ENCODE measurements at places on chromosomes 2 and 18. TPM values are rescaled to one million over a fixed set of nuclear protein-coding genes. Genes with fewer than 3 reads are reported as not detected.
A peak's percentile ranks its signal among the peaks of the same experiment; 100 is the strongest.

DNA sequence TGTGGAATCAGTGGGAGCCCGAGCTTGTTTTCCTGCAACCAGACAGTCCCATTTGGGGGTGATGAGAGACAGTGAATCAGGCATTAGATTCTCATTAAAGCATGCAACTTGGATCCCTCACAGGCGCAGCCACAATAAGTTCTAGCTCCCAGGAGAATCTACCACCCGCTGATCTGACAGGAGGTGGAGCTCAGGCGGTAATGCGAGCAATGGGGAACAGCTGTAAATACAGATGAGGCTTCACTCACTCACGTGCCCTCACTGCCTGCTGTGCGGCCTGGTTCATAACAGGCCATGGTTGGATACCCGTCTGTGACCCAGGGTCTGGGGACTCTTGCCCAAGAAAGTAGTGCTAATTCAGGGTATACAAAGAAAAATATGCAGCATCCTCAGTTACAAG, 144.8 kb upstream of the RGPD4 start:
- DNase-seq = peak; percentile 74
- H3K4me3 ChIP-seq = no peak overlapping the region
- H3K4me1 ChIP-seq = no peaks in the 10 kb centered on the region
- H3K36me3 ChIP-seq = no peaks in the 10 kb centered on the region
- no peaks in the 10 kb centered on the region for H3K27me3 ChIP-seq

DNA sequence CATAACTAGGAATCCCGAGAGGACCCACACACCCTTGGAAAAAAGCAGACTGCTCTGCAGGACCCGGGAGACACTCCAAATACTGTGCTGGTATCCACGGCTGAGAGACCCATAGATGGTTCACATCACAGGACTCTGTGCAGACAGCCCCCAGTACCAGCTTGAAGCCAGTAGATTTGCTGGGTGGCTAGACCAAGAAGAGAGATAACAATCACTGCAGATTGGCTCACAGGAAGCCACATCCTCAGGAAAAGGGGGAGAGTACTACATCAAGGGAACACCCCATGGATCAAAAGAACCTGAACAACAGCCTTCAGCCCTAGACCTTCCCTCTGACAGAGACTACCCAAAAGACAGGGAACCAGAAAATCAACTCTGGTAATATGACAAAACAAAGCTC, 223.8 kb upstream of the LRATD1 start:
- H3K4me1 ChIP-seq = no peaks in the 10 kb centered on the region
- no peak overlapping the region for H3K4me3 ChIP-seq
- no peaks in the 10 kb centered on the region for H3K27me3 ChIP-seq
- DNase-seq = no peak
- no peak overlapping the region for H3K27ac ChIP-seq

The QPCT gene
- total RNA-seq = 17.7 TPM

GRCh38 chr2:112644155-112644932, 1.4 kb upstream of the SLC20A1 start:
- peak; percentile 61 for DNase-seq
- H3K27me3 ChIP-seq = no peaks in the 10 kb centered on the region
- peaks cover 23% of the 10 kb centered on the region for H3K36me3 ChIP-seq
- H3K4me3 ChIP-seq = peak overlapping the region; percentile 97

The DPP10 gene
- total RNA-seq = 19.2 TPM

DNA sequence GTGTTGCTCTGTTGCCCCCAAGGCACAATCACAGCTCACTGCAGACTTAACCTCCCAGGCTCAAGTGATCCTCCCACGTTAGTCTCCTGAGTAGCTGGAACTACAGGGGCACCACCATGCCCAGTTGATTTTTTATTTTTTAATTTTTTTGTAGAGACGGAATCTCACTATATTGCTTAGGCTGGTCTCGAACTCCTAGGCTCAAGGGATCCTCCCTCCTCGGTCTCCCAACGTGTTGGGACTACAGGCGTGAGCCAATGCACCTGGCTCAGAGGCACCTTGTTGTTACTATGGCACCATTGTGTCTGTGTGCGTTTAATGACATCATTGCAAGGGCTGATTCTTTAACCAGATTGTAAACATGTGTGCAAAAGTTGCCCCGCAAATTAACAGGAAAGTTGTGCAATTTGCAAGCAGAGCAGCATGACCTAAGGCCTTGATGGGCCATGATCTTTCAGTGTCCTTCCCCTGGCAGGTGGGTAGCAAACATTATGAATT, 22.6 kb downstream of the TCF23 start:
- H3K4me3 ChIP-seq = no peak overlapping the region
- H3K27ac ChIP-seq = no peak overlapping the region
- DNase-seq = no peak
- H3K4me1 ChIP-seq = no peaks in the 10 kb centered on the region

- H3K27ac ChIP-seq = no peak overlapping the region
- no peaks in the 10 kb centered on the region for H3K36me3 ChIP-seq
- H3K27me3 ChIP-seq = no peaks in the 10 kb centered on the region
- no peak overlapping the region for H3K4me3 ChIP-seq
Observed at GRCh38 chr2:65017335-65017734, 28.1 kb downstream of the SLC1A4 start.

Measured in endodermal cell (in vitro differentiated cells).